ENCODE measurements at places on chromosomes 3 and 15.

GRCh38 chr15:89822026-89822425, 7.4 kb upstream of the ANPEP start:
- no peak for DNase-seq

GRCh38 chr15:70406617-70407335, 309.1 kb upstream of the TLE3 start:
- DNase-seq: no peak

DNA sequence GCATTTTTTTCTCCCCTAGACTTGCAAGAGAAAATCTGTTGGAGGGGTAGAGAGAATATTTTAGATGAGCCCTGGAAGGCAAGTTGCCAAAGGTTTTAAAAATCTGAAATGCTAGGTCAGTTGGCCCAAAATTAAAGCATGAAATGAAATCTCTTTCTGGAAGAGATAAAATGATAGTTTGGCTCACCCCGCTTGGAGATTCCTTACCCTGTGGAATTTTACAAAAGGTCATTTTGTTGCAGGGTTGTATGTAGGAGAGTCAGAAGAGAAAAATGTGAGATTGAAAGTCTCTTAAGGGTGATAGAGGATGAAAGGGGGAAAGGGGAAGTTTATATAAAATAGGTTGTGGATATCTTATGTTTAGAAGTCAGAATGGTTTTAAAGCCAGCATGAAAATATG, 277.8 kb downstream of the CD47 start:
- no peak for DNase-seq

DNA sequence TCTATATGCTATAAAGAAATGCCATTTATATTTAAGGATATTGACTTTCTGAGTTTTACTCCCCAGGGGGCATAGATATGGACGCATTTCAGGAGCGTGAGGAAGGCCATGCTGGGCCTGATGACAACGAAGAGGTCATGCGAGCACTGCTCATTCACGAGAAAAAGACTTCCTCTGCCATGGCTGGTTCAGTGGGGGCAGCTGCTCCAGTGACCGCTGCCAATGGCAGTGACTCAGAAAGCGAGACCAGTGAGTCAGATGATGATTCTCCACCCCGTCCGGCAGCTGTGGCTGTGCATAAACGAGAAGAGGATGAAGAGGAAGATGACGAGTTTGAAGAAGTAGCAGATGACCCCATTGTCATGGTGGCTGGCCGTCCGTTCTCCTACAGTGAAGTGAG, 38.4 kb downstream of the GTF2E1 start:
- no peak for DNase-seq

DNA sequence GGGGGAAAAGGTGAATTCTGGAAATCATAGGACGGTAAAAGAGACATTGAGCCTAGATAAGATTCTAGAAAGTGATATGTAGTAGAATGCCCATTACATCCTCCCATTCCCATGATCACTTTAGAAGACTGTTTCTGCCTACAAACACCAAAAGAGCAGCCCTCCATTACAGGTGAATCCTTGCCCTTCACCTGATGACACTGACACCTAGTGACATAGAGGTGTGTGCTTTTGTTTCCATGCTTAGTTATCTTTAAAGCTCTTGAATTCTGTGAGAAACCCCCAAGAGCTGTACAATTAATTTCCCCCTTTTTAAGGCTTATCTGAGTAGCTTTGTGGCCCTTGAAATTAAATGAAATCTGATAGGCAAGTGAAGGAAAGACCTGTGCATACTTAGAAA, 8.3 kb upstream of the BBX start:
- DNase-seq: no peak

DNA sequence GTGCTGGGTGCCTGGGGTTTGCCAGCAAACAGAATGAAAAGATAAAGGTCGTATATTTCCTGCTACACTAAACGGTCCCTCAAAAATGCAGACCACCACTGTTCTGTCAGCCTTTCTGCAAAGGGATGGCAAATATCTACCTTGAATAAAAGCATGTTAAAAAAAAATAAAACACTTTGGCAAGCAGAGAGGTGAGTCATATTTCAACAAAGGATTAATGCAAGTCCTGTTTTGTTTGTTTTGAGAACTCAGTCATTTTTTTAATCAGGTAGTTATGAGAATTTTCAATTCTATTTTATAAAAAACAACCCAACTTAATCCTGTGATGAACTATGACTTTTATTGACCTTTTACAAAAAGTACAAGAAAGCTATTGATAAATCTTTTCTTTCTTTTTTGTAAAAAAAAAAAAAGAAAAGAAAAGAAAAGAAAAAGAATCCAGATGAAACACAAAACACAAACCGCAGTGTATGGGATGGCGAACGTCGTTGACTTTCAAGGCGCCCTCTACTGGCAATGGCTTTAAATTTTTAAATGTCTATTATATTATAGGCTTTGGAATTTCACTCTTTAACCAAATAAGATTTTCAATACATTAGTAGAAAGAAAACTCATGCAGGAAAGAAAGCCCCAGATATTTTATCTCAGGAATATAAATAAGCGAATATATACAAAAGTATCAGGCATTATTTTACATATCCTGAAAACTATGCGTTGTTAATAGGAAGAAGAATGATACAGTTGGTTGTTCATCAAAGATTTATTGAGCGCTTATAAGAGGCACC, 87.8 kb downstream of the NCEH1 start:
- no peak for DNase-seq

DNA sequence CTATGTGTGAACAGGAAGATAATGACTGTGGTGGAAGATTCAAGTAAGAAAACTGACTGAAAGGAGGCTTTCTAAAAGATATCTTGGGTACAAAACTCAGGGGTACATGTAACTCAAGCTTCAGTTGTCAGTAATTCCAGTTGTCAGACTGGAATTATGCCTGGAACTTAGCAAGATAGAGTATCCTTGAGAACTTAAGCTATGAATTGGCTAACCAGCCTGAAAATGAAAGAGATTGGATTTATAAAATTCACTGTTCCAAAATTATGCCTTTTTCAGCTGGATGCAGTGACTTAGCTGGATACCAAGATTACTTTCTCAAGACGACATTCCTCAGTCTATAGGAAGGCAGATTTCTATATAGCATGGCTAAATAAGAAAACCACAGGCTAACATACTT, 221.9 kb upstream of the ZBTB20 start:
- DNase-seq: no peak

- no peak for DNase-seq
Observed at GRCh38 chr15:82858932-82859331, 49.5 kb downstream of the WHAMM start.

- no peak for DNase-seq
Observed at GRCh38 chr15:72521682-72522081, 47.6 kb downstream of the ARIH1 start.

DNA sequence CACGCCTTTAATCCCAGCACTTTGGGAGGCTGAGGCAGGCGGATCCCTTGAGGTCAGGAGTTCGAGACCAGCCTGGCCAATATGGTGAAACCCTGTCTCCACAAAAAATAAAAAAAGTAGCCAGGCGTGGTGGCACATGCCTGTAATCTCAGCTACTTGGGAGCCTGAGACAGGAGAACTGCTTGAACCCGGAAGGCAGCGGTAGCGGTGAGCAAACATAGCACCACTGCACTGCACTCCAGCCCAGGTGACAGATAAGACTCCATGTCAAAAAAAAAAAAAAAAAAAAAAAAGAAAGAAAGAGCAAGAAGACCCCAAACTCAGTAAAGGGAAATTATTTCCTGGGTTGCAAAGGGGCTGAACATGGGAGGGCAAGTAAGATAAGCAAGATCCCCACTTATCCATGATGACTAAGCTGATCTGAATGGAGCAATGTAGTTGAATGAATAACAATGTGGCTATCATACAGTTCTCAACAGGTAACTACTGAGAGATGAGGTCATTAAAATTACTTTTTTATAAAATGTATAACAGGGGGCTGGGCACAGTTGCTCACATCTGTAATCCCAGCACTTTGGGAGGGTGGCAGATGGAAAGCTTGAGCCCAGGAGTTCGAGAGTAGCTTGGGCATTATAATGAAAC, 46.0 kb downstream of the RBM15B start:
- DNase-seq: no peak

DNA sequence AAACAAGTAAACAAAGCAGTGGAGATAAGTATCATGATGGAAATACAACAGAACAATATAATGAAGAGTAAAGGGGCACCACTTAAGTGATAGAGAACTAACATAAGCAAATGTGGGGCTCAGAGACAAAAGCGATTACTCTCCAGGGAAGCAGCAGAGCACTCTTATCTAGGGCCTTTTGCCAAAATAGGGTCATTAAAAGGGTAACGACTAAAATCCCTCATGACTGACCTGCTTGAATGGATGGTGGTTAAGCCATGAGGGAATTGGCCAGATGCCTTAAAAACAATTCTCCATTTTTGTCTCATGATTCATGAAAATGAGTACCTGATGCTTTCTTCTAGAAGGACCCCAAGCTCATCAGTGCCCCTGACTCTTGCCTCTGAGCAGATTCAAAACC, 3.2 kb upstream of the SLC7A14 start:
- DNase-seq: no peak

GRCh38 chr3:126983653-126984390, 907 bp downstream of the PLXNA1 start:
- peak; percentile 30 for DNase-seq

GRCh38 chr3:25424614-25425013, 3.4 kb upstream of the RARB start:
- no peak for DNase-seq

GRCh38 chr15:84783493-84784251, 33.5 kb upstream of the ALPK3 start:
- no peak for DNase-seq

DNA sequence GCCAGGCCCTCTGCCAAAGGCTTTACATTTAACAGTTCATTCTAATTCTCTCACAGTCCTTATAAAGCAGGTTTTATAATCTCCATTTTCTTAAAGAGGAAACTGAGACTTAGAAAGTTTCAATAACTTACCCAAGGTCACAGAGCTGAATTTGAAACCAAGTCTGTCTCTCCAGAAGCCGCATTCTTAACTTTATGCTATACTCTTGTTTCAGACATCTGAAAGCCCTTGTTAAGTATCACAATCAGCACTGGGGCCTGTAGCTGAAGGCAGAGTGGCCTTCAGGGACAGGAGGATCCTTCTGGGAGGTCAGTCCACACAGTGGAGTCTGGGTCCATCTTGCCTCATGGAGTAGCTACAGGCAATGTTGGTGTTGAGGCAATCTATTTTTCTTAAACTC, 27.9 kb downstream of the LRRN1 start:
- DNase-seq: no peak

GRCh38 chr3:158158969-158159368, 49.1 kb downstream of the RSRC1 start:
- DNase-seq: no peak

DNA sequence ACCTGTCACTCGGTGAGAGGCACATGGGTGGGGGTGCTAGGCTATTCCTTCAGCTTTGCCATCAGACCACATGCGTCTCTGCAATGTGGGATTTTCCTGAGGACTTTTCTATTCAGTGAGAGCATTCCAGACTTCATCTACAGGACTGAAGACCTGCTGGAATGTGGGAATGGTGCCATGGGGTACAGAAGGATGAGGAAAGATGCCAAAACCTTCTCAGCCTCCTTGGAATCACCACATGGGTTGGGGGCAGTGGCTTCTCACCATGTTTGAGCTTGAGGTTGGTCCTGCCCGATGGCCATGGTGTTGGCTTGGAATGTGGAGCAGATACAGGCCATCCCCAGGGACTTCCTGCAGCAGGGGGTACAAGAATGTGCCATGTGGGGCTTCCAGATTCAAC, 80.9 kb upstream of the KLF13 start:
- no peak for DNase-seq

GRCh38 chr3:5347486-5347885, 160.0 kb downstream of the EDEM1 start:
- no peak for DNase-seq

GRCh38 chr3:58261954-58262666, 24.5 kb downstream of the ABHD6 start:
- no peak for DNase-seq

GRCh38 chr3:64594134-64594533, 93.7 kb downstream of the ADAMTS9 start:
- DNase-seq: peak; percentile 25

- no peak for DNase-seq
Observed at GRCh38 chr15:90211440-90212143, 10.5 kb downstream of the SEMA4B start.

- no peak for DNase-seq
Observed at GRCh38 chr15:47944637-47945288, 176.0 kb upstream of the SLC24A5 start.

- no peak for DNase-seq
Observed at GRCh38 chr15:69390575-69390974, 23.6 kb upstream of the KIF23 start.

DNA sequence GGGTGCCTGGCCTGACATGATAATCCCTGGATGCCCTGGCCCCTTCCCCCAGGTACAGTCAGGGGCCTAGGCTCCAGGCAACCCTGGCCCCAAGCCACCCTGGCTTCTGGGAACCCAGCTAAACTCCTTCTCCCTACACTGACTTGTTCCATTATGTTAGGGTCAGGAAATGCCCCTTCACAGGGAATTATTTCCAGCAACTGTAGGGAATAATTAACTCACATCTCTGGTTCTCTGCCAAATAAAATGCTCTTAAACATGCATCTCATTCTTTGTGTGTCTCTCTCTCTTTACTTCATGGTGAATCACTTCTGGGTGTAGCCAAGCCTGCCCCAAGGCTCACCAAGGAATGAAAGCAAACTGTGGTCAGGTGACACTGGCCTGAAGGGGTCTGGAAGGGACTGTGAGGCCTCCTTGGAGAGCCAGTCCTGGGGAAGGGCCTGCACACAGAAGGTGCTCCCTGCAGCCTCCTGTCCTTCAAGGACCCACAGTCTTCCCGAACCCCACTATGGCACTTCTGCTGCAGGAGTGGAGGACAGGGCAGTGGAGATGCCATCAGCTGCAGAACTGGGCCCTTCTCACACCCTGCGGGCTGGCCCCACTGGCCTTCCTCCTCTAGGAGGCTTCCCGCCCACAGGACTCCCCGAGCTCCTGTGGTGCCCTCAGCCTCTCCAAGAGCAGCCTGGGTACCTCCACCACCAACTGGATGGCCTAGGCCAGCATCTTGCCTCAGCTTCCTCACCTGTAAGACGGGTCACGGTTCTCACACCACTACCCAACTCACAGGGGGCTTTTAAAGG, 17.6 kb downstream of the TKT start:
- no peak for DNase-seq

- no peak for DNase-seq
Observed at GRCh38 chr15:51371266-51371665, 29.8 kb downstream of the GLDN start.

DNA sequence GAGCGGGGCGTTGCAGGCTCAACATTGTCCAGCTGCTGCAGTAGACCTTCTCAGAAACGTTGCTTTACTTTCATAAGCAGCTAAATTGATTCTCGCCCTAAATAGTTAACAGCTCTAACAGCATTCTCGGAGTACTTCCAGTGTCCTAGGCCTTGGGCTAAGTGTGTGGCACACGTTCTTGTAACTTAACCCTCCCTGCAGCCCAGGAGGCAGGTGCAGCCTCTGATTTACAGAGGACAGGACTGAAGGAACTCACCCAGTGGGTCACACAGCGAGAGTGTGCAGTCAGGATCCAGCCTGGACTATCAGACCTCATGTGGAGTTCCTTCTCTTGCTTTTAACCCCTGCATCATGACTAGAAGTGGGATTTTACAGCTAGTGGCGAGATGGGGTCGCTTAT, 312.8 kb upstream of the C2CD4B start:
- DNase-seq: no peak

- DNase-seq: no peak
Observed at GRCh38 chr3:36894914-36895313, 49.9 kb downstream of the TRANK1 start.
